Karpas-422 (cell line): ENCODE measurements at places on chromosomes 2 and 18. TPM values are rescaled to one million over a fixed set of nuclear protein-coding genes. Genes with fewer than 3 reads are reported as not detected.

NFATC1 gene
- total RNA-seq: 42.9 and 46.1 TPM in 2 replicates

EDAR gene
- total RNA-seq: not detected in 2 replicates

DYNAP gene
- total RNA-seq: not detected in 2 replicates

PEX13 gene
- total RNA-seq: 17.4 and 32.6 TPM in 2 replicates

PLEKHH2 gene
- total RNA-seq: not detected in 2 replicates

TUBA3E gene
- total RNA-seq: not detected in 2 replicates

GRCh38 chr2:17177088-17177487 lies 341.2 kb downstream of the RAD51AP2 start:
- no peak overlapping the region for H3K27ac ChIP-seq
- H3K27me3 ChIP-seq: no peaks in the 10 kb centered on the region
- H3K4me3 ChIP-seq: no peak overlapping the region
- peaks cover 9% of the 10 kb centered on the region for H3K4me1 ChIP-seq

DNA sequence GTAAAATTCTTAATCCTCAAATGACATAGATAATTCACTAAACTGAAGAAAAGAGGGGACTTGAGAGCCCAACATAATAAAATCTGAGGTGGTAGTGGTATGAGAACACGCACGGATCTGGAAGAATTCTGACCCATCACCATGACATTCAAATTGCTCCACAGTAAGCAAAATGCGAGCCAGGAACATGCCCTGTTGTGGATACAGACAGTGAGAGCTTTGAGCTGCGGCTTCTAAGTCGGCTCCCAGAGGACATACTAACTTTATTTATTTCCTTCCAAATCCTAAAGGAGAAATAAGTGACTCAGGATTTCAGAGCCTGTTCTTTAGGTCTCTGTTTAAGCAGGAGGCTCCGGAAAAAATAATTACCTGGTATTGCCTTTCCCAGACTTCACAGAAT lies 143.4 kb upstream of the SMAD7 start:
- no peak overlapping the region for H3K27ac ChIP-seq
- no peaks in the 10 kb centered on the region for H3K27me3 ChIP-seq
- H3K4me1 ChIP-seq: no peaks in the 10 kb centered on the region
- no peaks in the 10 kb centered on the region for H3K36me3 ChIP-seq
- no peak overlapping the region for H3K4me3 ChIP-seq
- DNase-seq: no peak

- H3K27ac ChIP-seq: no peak overlapping the region
- no peaks in the 10 kb centered on the region for H3K36me3 ChIP-seq
- no peak overlapping the region for H3K4me3 ChIP-seq
These were observed 16.9 kb downstream of the ZBTB7C start for GRCh38 chr18:48392268-48392667.

DNA sequence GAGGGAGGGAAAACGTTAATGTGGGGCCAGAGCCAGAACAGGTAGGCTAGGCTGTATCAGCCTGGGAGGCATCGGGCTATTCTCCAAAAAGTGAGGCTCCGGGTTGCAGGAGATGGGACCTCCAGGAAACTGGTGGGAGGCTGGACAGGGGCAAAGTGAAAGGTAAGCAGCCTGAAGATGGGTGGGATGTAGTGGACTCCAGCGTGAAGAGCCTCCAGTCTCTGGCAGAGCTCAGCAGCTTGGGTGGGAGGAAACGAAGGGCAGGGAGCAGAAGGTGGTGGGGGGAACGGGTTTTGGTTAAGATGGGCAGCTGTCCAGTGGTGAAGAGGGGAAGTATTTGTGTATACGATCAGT lies 3.1 kb upstream of the EMX1 start:
- H3K27ac ChIP-seq: no peak overlapping the region
- no peak for DNase-seq
- no peaks in the 10 kb centered on the region for H3K4me1 ChIP-seq
- H3K27me3 ChIP-seq: no peaks in the 10 kb centered on the region
- no peak overlapping the region for H3K4me3 ChIP-seq

DNA sequence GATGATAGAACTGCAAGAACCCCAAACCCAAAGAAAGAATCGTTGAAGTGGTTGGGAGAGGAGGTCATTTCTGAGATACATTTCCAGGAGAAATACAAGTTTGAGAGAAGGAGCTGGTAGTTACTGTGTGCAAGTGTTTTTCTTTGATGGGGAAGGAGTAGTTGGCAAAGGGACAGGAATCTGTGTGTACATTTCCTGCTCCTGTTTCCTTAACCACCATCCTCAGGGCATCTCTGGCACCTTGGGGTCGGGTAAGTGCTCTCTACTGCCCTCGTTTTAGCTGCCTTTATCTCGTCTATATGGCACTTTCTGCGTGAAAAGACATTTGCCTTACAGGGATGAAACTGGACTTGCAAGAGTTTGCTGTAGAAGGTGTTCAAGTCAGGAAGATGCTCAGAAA lies 27.3 kb downstream of the CDC42EP3 start:
- H3K4me3 ChIP-seq: no peak overlapping the region
- no peak for DNase-seq
- H3K36me3 ChIP-seq: 0 out of 2 replicates have a peak, but pooled peaks cover 5% of the 10 kb centered on the region
- H3K27ac ChIP-seq: no peak overlapping the region
- H3K4me1 ChIP-seq: no peaks in the 10 kb centered on the region

DNA sequence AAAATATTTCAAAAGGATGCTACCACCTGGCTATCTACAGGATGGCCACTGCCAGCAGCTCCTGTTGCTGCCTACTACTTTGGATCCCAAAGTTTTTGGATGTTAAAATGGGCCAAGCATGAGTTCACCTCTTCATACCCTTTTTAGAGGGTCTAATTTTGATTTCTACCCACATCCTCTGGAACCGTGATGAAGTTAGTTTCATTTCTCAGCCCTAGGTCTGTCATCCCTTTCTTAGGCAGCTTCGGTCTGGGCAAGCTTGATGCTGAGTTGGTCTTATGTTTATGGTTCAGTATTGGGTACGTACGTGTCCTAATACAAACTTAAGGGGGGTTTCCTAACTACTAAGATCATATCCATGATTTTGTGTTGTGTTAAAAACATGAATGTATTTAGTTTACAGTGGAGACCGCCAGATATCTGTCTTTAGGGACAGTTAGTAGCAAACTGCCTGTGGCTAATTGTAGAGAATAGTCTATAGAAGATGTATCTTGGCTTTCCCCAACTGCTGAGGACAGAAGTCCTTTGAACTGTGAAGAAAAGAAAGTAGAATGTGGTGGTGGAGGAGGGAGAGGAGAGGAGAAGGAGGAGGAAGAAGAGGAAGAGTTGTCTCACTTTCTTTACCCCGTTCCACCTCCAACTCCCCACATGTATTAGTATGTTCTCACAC lies 184.9 kb downstream of the UBE2E3 start:
- no peak overlapping the region for H3K27ac ChIP-seq
- no peaks in the 10 kb centered on the region for H3K36me3 ChIP-seq
- peaks cover 7% of the 10 kb centered on the region for H3K4me1 ChIP-seq

DNA sequence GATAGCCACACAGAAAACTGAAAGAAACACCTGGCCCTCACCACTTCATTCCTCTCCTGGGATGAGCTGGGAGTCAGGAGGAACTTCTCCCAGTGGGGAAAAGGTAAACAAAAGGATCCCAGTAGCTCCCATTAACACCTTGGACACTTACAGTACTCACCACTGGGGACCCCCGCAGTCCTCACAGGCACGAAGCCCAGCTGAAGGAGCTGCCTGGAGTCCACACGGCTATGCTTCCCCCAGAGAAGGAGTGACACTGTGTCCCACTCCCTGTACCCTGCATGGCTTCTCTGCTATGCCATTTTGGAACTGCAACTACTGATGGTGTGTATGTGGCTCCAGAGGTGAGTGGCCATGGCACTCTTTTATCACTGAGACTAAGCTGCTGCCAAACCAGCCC lies 1565.1 kb downstream of the LRP1B start:
- no peaks in the 10 kb centered on the region for H3K4me1 ChIP-seq
- H3K4me3 ChIP-seq: no peak overlapping the region
- DNase-seq: no peak
- H3K27me3 ChIP-seq: no peaks in the 10 kb centered on the region

- no peaks in the 10 kb centered on the region for H3K36me3 ChIP-seq
- H3K4me1 ChIP-seq: peaks cover 3% of the 10 kb centered on the region; the same call in 1 of the 2 replicates
- no peaks in the 10 kb centered on the region for H3K27me3 ChIP-seq
- H3K27ac ChIP-seq: no peak overlapping the region
These were observed 23.0 kb upstream of the RHOB start for GRCh38 chr2:20423847-20424246.
